ENCODE measurements at places on chromosomes 2 and 18.

GRCh38 chr2:39666491-39667101 is 879 bp downstream of the TMEM178A start:
- no peak for DNase-seq

- DNase-seq, result no peak
Measured at GRCh38 chr2:37552339-37552738, 119.1 kb downstream of the CDC42EP3 start.

- DNase-seq, result peak; percentile 62
Measured at GRCh38 chr2:73284296-73285158, at the start of gene FBXO41. FBXO41 (minus strand) TSS chr2:73284478; CDS start chr2:73269630, 14,848 bp downstream.

GRCh38 chr18:32707147-32707546 is 65.7 kb downstream of the KLHL14 start:
- DNase-seq, result no peak

DNA sequence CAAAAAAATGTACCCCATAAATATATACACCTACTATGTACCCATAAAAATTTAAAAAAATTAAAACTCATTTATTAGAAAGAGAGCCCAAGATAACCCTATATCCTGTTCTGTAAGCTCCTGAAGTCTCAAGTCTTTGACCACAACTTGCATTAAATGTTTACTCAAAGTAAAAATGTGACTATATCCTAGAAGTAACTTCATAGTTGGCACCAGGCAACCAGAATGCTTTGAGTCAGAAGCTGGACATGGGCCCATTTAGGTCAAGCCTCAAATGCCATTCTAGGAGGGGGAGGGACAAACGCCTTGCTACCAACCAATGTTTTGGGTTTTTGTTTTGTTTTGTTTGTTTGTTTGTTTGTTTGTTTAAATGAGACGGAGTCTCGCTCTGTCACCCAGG is 9.3 kb upstream of the TBC1D8 start:
- DNase-seq, result no peak

DNA sequence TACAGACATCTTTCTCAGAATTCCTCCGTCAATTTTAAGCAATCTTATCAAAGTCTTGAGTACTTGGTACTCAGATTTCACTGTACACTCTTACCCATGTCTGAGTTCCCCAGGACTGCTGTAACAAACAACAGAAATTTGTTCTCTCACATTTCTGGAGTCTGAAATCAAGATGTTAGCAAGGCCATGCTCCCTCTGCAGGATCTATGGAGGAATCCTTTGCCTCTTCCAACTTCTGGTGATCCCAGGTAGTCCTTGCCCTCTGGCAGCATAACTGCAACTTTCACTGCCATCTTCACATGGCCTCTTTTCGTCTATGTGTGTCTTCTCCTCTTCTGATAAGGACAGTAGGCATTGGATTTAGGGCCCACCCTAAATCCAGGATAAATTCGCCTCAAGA is 17.1 kb upstream of the CACNB4 start:
- DNase-seq, result no peak

DNA sequence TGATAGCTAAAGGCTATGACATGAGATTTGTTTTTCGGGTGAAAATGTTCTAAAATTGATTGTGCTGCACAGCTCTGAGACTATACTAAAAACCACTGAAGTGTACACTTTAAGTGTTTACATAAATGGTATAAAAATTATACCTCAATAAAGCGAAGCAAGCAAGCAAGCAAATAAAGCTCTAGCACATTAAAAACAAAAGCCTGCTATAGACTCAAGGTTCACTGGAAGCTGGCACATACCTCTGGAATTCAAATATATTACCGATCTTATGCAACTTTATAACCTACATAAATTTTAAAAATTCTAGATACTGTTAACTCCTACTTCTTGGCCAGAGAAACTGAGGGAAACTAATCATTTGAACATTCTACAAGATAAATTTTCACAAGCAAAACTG is 20.1 kb downstream of the PELI1 start:
- no peak for DNase-seq

- DNase-seq, result no peak
Measured at GRCh38 chr2:232689152-232689910, 7.8 kb upstream of the GIGYF2 start.

DNA sequence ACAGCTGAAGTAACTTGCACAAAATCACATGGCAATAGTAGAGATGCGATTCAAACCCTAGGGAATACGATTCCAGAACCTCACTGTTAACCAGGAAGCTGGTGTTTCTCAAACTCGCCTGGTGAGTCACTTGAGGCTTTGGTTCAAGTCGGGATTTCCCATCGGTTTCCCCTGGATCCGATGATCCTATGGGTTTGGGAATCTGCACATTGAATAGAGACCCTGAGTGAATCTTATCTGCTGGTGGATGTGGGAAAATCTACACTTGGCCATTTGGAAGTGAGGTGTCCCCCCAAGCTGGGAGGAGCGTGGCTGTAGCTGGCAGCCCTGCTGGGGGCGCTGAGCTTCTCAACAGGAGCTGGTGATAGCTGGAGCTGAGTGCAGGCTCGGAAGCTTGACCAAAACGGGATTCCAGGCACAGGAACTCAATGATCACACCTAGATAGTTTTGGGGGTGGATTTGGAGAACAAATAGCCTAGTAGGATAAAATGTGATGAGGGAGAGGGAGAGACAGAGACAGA is 135.4 kb downstream of the PRKCE start:
- DNase-seq, result no peak

DNA sequence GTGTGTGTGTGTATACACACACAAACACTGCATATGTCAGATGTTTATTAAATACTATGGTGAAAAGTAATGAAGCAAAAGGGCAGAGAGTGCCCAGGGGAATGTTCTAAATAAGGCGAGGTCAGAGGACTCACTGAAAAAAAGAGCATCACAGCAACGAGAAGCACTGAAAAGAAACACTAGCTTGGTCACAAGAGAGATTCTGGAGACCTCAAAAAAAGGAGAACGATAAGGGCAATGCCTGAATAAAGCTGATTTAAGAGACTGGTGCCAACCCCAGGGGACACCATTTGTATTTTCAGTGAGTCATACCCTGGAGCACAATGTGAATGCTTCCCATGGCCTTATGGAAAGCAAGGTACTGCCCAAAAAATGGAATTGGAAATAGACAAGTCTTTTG is 14.5 kb downstream of the SLC40A1 start:
- DNase-seq, result no peak

DNA sequence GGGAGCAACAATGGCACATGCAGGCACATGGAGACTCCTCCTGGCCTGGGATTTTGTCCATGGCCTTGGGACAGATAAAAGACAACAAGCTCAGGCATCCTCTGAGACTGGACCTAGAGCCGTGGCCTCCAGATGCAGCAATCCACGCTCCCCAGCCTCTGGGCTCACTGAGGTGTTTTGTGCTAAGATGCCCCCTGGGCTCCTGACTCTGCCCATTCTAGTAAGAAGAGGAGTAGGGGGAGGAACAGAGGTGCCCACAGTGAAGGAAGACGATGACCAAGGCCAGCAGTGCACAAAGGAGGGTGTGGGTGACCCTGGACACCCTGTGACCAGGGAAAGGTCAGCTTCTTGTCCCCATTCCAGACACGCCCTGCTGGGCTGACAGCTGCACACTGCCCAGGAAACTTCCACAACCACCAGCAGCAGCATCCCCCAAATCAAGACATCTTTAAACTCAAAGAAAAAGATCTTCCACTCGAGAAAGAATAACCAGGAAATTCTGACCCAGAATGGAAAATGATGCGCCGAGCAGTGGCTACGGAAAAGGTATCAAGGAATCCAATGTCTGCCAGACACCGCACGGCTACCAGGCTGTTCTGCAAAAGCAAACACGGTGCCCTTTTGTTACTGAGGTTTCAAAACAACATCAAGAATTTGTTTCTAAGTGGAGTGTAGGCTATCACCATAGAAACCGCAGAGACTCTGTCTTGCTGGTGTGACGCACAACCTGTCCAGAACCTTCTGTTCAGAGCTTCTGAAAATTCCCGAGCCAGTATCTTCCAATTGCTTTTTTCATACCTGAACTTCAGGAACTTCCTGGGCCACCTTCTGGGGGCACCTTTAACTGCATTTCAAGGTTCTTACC is 65.5 kb downstream of the ZNF516 start:
- no peak for DNase-seq

GRCh38 chr18:10365021-10365500 is 89.4 kb upstream of the APCDD1 start:
- DNase-seq, result no peak

DNA sequence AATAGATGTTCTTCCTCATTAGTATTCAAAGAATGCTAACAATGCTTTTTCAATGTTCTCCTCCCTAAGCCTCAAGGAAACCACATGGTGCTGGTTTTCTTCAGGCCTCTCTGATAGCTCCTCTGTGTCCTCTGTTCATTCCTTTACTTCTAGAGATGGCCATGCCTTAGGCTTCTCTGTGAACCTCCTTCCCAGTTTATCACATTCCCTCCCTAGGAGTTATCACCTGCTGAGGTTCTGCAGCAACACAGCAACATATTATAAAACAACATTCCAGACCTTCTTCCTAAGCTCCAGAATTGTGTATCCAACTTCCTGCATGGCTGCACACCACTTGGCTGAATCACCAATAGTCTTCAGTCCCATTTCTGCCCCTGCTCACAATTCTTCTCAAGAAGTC is 325.5 kb downstream of the IRS1 start:
- DNase-seq, result no peak

DNA sequence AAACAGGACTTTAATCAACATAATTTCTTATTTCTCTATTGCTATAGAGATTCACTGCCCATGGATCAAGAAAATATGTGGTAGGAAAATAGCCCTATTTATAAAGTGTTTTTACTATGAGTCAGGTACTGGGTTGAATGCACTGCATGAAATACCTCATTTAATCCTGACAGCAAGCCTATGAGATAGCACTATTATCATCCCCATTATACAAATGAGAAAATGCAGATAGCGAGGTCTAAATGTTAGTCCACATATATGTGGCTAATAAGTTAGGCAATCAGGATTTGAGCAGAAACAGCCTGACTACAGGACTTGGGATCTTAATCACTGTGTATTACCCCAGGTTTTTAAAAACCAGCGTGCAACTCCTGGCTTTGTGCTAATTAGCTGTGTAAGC is 8.5 kb upstream of the LYPD1 start:
- no peak for DNase-seq

- DNase-seq, result peak; percentile 69
Measured at GRCh38 chr2:85810371-85811179, 56.8 kb downstream of the ATOH8 start.

GRCh38 chr18:26003356-26003755 is 87.1 kb downstream of the SS18 start:
- no peak for DNase-seq

- no peak for DNase-seq
Measured at GRCh38 chr18:73835656-73836364, 311.8 kb downstream of the FBXO15 start.

DNA sequence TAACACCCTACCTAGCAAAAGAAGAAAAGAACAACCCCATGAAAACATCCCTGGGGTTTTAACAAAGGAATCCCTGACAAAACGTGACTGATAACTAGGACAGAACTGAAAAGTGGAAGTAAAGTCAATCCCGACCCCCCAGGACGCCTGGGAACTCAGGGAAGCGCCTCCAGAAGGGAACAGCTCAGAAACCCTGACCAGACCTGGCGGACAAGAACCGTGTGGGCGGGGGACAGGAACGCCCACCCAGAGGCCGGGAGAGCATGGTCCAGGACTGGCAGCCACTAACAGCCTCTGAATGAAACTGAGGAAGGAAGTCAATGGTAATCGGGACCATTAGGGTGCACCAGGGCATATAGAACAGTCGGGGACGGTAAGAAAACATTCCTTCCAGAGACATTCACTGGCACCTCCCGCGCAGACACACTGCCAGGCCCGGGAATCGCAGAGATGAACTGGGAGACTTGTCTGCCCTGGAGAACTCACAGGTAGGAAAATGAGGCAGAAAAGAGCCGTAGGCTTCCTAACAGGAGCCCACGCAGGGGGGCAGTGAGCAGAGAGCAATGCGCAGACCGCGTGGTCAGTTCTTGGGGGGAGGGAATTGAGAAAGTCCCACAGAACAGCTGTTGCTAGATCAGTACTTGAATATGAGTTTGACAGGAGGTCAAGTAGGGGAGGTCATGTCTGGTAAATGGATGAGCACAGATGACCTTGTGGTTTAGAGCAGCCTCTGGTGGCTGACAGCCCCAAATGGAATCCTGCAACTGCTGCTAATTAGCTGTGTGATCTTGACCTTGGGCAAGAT is 1.3 kb upstream of the TBC1D8 start:
- no peak for DNase-seq

- DNase-seq, result no peak
Measured at GRCh38 chr18:50619861-50620275, 60.0 kb downstream of the MAPK4 start.

DNA sequence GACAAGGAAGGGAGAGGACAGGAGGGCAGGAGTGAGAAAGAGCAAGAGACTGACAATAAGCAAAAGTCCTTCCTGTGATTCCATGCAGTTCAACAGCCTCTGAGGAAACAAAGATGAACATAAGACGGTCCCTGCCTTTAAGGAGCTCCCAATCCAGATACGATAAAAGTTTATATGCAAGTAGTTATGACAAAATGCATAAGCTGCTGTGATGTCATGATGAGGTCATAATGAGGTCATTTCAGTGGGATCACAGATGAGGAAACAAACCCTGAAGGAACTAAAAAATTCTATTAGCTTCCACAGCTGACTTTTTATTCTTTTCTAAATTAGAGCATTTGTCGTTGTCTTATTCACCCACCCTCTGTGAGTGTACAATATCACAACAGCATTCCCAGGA is 458.5 kb upstream of the ACVR2A start:
- DNase-seq, result no peak
